ENCODE measurements at places on chromosomes 5 and 9.

DNA sequence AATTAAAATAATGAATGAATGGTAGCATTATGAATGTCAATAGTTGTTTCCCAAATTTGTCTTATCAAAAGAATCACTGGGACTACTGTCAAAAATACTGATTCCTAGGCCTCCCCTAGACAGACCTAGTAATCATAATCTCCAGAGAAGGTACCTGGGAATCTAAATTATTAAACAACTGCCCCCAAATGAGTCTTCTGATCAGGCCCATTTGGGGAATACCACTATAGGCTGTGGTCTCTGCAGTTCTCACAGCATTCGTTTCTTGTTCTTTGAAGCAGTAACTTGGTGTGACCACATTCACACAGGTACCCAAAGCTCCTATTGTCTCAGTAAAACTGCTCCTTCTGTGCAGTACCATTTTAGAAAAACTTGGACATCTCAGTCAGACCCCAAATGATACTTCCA lies 230.9 kb downstream of the PIK3R1 start:
- DNase-seq = no peak

DNA sequence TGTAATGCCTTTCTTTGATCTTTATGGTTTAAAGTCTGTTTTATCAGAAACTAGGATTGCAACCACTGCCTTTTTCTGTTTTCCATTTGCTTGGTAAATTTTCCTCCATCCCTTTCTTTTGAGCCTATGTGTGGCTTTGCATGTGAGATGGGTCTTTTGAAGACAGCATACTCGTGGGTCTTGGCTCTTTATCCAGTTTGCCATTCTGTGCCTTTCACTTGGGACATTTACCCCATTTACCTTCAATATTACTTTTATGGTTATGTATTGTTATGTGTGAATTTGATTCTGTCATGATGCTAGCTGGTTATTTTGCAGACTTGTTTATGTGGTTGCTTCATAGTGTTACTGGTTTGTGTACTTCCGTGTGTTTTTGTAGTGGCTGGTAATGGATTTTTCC lies 59.2 kb downstream of the YTHDC2 start:
- no peak for DNase-seq

GRCh38 chr9:107945961-107946360 lies 456.4 kb upstream of the KLF4 start:
- no peak for DNase-seq

DNA sequence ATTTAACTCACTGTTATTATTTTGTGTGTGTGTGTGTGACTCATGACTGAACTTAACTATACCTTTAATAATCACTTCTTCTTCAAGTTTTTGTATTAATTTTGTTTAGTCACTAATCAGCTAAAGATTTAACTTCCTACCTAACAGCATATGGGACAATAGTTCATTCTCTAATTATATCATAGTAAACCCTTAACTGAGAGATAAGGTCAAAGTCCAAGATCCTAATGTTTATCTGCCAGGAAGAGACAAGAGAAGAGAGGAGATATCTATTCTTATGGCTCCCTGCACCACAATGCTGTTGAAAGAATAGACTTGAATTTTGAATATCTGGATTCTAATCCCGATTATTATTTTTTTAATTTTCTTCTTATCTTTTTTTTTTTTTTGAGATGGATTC lies 28.1 kb downstream of the FREM1 start:
- DNase-seq = no peak

GRCh38 chr5:176830995-176831423 lies 20.6 kb downstream of the UNC5A start:
- DNase-seq = no peak
